Aorta (tissue), 5 donors: ENCODE measurements at places on chromosomes 7 and 10. TPM values are rescaled to one million over a fixed set of nuclear protein-coding genes. Genes with fewer than 3 reads are reported as not detected.

Gene LSM5
- polyA plus RNA-seq: 111 TPM

Gene OGA
- polyA plus RNA-seq: 97.4 TPM

Gene WEE2
- not detected for polyA plus RNA-seq

Gene AKR1D1
- not detected for polyA plus RNA-seq

Gene NXPH1
- not detected for polyA plus RNA-seq

Gene MUC3A
- not detected for polyA plus RNA-seq

Gene SERPINE1
- polyA plus RNA-seq: 71.5 TPM

Gene FMC1
- 28.3 TPM for polyA plus RNA-seq

Gene CASP2
- polyA plus RNA-seq: 5.9 TPM

Gene NRBF2
- polyA plus RNA-seq: 8.5 TPM

Gene HOXA10
- 3.6 TPM for polyA plus RNA-seq
